RWPE1 (cell line): ENCODE measurements at places on chromosomes 4 and X.
A peak's percentile ranks its signal among the peaks of the same experiment; 100 is the strongest.

DNA sequence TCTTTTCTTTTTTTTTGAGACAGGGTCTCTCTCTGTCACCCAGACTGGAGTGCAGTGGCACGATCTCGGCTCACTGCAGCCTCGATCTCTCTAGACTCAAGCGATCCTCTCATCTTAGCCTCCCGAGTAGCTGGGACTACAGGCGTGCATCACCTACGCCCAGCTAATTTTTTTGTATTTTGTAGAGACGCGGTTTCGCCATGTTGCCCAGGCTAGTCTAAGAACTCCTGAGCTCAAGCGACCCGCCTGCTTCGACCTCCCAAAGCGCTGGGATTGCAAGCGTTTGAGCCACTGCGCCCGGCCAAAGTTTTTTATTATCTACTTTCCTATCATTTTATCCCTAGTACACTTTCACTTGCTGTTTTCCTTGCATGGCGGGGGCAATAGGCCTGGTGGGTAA, 1.4 kb downstream of the UBA6 start:
- no peak for DNase-seq

DNA sequence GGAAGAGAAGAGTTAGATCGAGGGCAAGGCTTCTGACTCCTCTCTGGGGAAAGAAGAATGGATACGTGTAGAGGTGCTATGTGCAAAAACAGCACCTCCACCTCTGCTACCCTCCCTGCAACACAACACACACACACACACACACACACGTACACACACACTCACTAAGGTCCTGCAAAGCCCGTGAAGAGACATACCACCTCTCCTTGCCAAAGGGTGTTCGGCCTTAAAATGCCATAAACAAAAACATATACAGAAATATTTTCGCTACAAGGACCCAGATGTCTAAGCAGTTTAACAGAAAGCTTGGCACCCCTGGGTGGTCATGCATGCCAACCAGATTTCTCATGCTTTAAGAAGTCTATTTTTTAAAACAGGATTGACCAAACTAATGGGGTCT, 1.5 kb downstream of the TIFA start:
- no peak for DNase-seq

DNA sequence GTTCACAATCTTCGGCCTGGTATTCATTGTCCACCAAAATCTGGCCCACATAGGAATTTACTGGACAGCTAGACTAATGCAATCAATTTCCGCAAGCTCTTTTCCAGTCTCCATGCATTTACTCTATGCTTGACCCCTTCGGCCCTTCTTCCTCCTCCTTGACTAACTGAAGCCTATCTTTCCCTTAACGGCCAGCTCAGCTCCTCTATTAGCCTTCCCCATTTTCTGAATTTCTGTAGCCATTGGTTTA, 1.2 kb upstream of the PHKA2 start:
- no peak for DNase-seq

GRCh38 chr4:7904952-7905915, 34.4 kb downstream of the AFAP1 start:
- DNase-seq, result no peak

- peak; percentile 18 for DNase-seq
Observed at GRCh38 chrX:109714340-109714958, 18.6 kb downstream of the ACSL4 start.
